Tibial nerve (tissue), 4 donors: ENCODE measurements at places on chromosomes 1 and 21.

DNA sequence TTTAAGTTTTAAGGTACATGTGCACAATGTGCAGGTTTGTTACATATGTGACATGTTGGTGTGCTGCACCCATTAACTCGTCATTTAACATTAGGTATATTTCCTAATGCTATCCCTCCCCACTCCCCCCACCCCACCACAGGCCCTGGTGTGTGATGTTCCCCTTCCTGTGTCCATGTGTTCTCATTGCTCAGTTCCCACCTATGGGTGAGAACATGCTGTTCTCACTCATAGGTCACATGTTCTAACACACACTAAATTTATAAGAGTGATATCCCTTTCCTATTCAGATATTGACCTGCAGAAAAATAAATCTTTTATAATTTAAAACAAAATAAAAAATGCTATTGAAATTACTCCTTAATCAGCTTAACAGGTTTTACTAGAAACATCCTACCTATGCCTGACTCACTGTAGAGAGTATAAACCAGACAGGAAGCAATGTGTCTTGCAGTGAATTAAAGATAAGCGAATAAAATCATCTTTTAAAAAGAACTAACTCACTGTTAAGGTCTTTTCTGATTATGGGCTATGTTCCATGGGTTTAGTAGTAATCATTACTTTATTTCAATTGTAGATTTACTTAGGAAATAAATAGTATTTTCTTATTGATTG is 82.0 kb upstream of the DPH5 start:
- no peak for DNase-seq

- DNase-seq: no peak
Measured at GRCh38 chr1:201019321-201019977, 4.1 kb downstream of the KIF21B start.

GRCh38 chr1:192954705-192955265 is 104.4 kb downstream of the UCHL5 start:
- no peak for DNase-seq

- DNase-seq: peak; percentile 75
Measured at GRCh38 chr1:12556368-12556930, 61.6 kb downstream of the DHRS3 start.

DNA sequence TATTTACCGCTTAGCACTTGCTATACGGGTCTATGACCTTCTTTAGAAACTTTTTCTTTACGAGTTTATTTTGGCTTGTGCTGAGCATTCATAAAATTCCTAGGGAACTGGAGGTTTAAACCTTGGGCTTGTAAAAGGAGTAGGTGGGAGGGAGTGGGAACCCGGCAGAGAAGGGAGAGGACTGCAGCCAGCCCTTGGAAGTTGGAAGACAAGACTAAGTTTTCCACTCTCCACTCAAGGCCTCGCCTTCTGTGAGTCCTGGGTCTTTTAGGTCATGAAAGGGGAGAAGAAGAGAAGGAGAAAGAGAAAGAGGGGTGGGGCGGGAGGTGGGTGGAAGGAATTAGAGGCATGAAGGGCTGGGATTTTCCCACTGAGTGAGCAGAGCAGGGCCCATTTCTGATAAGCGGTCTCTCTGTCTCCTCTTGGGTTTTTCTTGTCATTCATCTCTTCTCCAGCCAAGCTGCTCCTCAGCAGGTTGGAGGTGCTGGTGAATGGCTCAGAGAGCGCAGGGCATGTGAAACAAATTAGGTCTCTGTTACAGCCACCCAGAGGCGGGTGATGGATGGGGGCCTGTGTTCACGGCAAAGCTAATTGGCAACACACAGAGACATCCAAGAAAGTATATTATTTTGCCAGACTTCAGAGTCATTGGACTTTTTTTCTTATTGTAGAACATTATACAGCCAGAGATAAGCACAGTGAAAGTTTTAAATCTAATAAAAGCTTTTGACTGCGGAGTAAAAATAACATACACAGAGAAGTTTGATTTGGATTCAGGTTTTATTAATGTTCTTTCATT is 247.3 kb downstream of the FOXD2 start:
- no peak for DNase-seq

DNA sequence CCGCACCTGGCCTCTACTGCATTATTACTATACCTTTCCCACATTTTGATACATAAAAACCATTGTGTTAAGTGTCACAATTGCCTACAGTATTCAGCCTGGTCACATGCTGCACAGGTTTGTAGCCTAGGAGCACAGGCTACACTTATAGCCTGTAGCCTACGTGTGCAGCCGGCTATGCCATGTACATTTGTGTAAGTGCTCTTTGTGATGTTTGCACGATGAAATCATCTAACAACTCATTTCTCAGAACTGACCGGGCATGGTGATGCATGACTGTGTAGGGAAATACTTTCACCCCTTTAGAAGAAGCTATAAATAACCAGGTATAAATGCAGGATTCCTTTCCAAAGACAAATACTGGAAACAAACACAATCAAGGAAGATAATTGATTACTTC is 12.1 kb downstream of the ERG start:
- no peak for DNase-seq

- DNase-seq: no peak
Measured at GRCh38 chr1:152020849-152021248, 16.0 kb downstream of the S100A11 start.

GRCh38 chr1:9059891-9060744 is 9.3 kb downstream of the SLC2A5 start:
- DNase-seq: no peak

DNA sequence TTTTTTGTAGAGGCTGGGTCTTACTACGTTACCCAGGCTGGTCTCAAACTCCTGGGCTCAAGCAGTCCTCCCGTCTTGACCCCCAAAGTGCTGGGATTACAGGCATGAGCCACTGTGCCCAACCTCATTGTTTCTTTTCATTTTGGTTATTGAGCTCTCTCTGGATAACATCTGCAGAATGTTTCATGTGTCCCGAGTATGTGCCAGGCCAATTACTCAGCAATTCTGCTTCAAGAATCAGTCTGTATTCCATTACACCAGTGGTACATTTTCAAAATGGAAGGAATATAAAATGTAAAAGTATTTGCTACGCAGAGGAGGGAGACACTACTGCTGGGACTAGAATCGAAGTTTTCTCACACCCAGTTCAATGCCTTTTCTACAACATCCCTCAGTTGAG is 1.7 kb upstream of the ELOA start:
- DNase-seq: no peak

GRCh38 chr1:180778782-180779398 is 133.8 kb upstream of the KIAA1614 start:
- DNase-seq: no peak

- DNase-seq: no peak
Measured at GRCh38 chr1:165650981-165651625, 20.1 kb downstream of the MGST3 start.

GRCh38 chr1:9737057-9737456 is 85.5 kb downstream of the PIK3CD start:
- no peak for DNase-seq

DNA sequence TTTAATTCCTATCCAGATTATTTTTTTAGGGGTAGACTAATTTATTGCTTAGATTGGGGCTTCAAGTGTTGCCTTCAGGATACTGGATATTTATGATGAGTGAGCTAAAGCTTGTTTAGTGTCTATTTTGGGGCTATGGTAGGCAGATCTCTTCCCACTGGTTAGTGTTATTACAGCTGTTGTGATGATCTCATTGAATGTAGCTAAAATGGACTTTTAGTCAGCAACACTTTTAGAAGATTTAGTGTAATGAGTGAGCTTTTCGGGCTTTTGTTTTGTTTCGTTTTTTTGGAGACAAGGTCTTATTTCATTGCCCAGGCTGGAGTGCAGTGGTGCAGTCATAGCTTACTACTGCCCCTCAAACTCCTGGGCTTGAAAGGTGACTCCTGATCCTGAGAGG is 14.2 kb downstream of the THRAP3 start:
- DNase-seq: no peak

DNA sequence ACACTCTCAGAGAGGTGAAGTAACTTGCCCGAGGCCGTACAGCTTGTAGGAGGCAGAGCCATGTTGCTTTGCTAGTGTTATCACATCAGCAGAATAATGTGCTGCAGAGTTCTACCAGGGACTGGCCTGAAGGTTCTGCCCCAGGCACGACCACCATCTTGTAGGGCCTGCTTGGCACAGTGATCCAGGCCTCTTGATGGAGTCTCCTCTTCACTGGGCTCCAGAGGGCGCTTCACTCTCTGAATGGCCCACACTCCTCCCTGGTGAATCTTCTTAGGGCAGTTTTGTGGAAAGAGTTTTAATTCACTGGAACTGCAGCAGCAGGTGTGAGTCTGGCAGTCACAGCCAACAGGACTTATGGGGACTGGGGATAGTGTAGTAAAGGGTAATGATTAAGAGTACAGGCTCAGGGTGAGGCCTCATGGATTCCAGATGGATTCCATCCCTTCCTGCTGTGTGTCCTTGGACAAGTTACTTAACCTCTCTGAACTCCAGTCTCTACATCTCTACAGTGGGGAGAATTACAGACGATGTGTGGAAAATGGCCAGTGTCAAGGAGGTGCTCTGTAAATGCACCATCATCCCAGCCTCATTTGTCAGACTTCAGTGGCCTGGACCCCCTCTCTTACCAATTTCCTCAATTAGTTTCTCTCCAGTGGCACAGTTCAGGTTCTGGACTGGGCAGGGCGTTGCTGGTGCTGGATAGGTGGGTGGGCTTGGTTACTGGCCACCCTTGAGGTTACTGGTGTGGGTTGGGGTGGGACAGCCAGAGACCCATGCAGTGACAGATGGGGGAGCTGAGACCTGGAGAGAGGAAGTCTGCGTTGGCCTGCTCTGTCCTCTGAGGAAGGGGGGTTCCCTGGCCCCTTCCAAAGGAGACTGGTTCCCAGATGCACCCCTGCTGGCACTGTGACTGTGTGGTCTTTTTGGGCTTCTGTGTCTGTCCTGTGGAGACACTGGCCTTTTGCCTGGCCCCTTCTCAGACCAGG is 45.9 kb upstream of the CSF3R start:
- DNase-seq: no peak

DNA sequence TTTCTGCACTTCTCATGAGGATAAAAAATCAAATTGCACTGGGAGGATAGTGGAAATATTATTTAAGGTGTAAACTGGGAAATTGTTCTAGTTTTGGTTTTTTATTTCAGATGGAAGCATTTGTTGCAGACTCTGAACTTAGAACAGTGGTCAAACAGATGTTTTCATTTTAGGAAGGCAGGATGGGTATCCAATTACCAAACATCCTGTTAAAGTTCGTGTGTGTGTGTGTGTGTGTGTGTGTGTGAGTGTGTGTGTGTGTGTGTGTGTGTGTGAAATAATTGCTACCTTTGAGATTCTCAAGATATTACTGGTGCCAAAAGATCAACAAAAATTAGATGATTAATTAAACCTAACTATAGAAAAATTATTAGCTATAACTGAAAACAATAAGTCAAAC is 24.3 kb upstream of the DUSP10 start:
- DNase-seq: no peak

GRCh38 chr1:151047925-151048644 is 534 bp downstream of the C1orf56 start:
- DNase-seq: peak; percentile 64
